Stimulated activated CD8-positive, alpha-beta memory T cell treated with anti-CD3 and anti-CD28 coated beads, Interleukin-4, amount 100 ng/mL, for 4 hours (primary cell): ENCODE measurements at places on chromosomes 3 and 15.

DNA sequence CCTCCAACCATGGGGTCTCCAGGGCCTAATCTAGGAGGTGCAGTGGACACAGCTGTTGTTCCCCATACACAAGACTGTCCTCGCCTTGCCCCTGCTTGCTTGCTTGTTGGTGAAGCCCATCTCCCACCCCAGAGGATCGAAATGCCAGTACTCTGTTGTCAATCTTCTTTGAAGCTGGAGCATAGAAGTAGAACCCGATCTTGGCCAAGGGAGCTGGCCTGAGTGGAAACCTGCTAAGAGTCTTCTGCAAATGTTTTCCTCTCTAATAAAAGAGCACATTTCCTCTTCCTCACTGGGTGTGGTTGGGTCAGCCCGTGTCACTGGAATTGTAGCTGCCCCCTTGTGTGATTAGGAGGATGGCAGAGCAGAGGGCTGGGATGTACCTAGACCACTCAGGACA, 85.4 kb downstream of the HES1 start:
- DNase-seq, result no peak

GRCh38 chr3:132822837-132823236, 100.6 kb upstream of the NPHP3 start:
- no peak for DNase-seq

GRCh38 chr3:111594205-111594604, 941 bp downstream of the ZBED2 start:
- no peak for DNase-seq

GRCh38 chr15:96092186-96092585, 238.3 kb upstream of the NR2F2 start:
- no peak for DNase-seq
